ENCODE measurements at places on chromosomes 2 and 18.

DNA sequence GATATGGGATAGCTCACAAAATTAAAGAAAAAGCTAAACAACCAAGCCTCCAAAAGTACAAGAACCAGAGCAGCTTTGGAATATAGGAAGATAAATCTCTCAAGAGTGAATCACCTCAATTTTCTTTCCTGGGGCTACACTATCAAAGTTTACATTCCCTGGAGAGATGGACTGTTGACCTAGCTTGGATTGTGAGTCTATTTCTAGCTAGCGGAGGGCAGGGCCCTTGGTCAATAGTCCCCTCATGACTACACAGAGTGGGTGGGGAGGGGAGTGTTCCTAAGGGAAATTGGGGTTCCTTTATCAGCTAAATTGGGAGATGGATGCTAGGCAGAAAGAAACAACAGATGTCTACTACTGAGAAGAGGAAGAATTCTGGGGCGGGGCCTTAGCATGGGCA lies 29.9 kb upstream of the EIF2AK3 start:
- no peak for DNase-seq

DNA sequence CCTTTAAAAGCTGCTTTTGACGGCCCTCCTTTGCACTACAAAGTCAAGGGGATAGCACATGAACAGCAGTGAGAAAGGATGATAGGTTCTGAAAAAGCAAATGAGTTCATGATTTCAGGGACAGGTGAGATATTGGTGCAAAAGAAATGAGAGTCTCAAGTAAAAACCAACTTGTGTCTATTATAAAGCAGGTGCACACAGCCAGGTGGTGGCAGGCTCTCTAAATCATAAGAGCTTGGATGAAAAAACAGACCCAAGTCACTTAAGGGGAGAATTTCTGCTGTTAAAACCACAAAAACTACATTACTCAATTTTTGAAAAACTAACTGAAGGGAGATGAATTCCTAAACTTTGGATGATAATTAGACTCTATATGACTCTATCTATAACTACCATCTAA lies 201.5 kb downstream of the SP3 start:
- no peak for DNase-seq

DNA sequence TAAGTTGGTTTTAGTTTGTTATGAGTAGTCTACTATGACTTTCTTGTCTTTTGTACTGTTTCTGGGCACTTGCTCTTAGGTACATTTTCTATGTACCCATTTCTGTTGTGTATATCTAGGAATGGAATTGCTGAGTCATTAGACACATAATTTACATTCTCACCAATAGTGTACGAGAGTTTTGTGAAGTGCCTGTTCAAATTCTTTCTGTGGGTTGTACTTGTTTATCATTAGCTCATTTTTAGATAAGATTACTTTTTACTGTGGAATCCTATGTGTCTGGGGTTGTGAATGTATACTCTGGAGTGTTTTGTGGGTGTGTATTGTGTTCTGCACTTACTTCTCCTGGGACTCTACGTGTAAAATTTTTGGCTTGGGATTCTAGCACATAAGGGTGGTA lies 36.6 kb upstream of the CD28 start:
- no peak for DNase-seq

DNA sequence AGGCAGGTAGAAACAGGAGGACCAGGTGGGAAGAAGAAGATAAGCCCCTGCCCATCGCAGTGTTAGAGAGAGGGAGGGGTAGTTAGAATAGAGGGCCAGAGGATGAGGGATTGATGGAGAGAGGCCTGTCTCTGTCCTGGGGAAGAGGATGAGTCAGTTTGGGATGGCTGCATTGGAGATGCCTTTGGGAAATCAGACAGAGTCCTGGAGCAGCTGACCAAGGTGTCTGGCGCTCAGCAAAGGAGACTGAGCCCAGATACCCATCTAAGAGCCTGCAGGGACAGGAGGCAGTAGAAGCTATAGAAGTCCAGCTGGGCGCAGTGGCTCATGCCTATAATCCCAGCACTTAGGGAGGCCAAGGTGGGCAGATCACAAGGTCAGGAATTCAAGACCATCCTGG lies 177.8 kb upstream of the HAAO start:
- no peak for DNase-seq

- DNase-seq, result no peak
Measured at GRCh38 chr18:12155996-12156395, 62.4 kb downstream of the ANKRD62 start.

- DNase-seq, result no peak
Measured at GRCh38 chr2:45577441-45577840, 33.6 kb downstream of the SRBD1 start.

DNA sequence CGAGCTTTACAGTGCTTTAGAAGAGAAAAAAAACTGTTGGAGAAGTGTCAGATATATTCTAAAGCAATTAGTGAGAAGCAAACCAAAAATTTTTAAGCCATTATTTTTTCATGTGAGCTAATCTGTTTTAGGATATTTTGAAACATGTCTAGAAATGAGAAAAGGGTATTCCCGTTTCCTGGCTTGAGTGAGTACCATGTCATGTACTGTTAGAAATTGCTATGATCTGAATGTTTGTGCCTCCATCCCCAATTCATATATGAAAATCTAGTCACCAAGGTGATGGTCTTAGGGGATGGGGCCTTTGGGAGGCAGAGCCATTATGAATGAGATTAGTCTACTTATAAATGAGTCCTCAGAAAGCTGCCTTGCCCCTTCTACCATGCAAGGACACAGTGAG lies 493.3 kb upstream of the GCFC2 start:
- DNase-seq, result no peak

DNA sequence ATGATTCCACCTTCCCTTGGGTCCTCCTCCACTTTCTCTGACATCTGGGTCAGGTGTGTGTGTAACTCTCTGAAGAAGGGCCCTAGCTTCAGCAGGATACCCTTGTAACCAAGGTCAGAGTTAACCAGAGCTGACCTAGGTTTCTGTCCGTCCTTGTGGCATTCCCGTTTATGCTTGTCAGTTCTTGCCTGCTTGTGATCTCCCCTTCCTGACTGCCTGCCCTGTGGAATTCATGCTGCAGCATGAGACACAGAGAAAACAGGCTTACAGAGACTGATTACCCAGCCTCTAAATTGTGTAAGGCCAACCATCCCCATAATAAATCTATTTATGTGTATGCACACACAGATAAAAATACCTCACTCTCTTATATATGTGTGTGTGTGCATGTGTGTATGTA lies 22.8 kb downstream of the NXPH2 start:
- DNase-seq, result no peak
